Stimulated activated CD4-positive, alpha-beta T cell treated with anti-CD3 and anti-CD28 coated beads, Interleukin-15, amount 100 ng/mL, for 1 hour (primary cell): ENCODE measurements at places on chromosomes 7 and 10.

- DNase-seq: no peak
Observed at GRCh38 chr7:954330-955238, at the start of gene ADAP1. Gene ADAP1, minus strand, starts transcription at chr7:954680. Its CDS starts 203 bp downstream, at chr7:954477.

DNA sequence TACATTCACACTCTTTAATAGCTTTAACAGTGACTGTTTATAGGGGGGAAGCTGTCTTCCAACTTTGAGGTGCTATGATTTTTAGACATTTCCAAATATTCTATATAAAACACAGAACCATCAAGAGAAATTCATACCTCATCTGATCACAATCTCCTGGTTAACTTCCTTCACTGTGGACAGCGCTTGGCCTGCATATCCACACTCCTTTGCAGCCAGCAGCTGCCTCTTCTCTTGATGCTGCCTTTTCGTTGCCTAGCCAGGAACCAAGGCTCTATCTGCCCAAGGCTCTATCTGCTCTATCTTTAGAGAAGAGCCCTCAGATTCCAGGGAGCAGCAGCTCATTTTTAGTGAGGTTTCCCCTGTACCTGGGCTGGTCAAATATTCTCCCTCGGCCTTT lies 252.0 kb downstream of the PTEN start:
- no peak for DNase-seq

DNA sequence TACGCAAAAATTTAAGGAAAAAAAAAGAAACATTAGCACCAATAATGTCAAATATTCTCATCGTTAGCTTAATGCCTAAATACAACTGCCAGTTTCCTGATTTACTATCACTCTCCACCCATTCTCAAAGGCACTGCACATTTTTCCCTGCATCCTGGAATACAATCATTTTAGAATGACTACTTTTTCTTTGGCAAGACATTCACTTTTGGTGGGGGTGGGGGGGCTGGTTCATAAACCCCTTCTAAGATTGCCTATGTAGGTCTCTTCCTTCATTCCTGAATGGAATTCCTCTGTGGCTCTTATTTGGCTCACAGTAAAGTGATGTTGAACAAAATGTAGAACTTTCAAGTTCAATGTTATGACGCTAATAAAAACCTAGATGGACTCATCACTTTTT lies 74.3 kb downstream of the RNLS start:
- DNase-seq: no peak

DNA sequence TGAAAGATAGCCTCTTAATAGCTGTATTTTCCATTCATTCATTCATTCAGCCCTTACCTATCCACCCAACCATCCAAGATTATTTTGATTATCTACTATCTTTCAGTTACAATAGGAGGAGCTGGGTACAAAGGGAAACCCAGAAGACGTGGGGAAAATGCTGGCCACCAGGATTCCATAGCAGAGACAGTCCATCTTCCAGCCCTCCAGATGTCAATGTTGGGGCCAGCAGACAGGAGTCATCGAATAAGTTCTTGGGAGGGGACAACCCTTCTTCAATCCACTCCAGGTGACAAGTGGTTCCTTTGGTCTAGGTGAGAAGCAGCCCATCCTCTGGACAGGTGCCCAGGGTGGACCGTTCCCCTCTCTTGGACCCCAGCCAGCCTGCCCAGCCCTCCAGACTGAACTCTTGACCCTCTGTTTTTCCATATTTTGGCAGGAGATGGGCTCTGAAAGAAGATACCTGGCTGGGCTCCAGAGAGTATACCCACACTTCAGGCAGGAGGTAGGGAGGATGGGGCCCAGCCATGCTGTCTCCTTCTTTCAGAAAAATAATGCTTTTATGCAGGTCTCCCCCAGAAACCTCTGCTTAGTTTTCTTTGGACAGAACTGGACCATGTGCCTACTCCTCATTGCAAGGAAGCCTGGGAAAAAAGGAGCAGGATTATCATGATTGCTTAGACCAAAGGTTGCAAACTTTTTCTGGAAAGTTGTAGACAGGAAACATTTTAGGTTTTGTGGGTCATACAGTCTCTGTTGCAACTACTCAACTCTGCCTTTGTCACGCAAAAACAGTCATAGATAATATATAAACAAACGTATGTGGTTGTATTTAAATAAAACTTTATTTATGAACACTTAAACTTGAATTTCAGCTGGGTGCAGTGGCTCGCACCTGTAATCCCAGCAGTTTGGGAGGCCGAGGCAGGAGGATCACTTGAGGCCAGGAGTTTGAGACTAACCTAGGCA lies 95.5 kb upstream of the SMNDC1 start:
- DNase-seq: no peak

DNA sequence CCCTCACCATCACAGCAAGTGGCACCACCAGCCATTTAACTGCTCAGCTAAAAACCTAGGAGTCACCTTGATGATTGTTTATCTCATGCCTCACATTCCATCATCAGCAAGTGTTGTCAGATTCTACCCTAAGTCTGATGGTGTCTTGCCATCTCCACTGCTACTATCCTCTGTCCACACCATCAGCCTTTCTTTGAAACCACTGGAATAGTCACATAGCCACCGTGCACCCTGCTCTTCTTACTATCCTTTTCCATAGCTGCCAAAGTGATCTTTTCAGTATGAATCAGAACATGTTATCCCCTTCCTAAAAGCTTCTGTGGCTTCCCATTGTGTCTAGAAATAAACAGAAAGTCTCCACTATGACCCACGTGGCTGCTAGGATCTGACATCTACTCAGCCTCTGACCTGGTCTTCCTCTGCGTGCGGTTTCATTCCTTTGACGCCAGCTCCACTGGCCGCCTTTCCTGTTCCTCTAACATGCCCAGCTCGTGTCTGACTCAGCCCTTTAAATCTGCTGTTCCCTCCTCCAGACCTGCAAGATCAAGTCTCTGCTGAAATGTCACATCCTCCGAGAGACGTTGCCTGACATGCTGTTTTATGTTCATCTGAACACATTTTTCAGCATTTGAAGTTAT lies 16.5 kb upstream of the CHN2 start:
- no peak for DNase-seq

DNA sequence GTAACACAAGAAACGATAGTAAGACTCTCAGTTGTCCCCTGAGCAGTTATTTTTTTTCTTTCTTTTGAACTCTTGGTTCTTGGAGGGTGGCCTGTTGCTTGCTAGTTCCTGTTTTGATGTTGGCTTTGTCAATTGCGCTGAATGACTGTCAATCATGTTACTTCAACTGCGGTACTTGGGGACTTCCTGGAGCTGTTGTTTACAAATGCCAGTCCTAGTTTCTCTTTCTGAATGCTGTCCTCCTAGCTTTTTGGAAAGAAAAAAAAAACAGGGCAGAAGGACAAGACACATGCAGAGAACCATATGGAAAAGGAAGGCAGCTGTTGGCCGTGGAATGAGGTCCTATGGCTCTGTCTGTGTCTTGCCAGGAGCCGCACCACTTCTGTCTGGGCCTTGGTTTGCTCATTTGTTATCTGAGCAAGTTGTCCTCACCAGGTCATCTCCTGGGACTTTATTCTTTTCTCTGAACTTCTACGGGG lies 7.0 kb upstream of the PDCD4 start:
- no peak for DNase-seq

- DNase-seq: no peak
Observed at GRCh38 chr7:108358553-108358952, 97.7 kb downstream of the NRCAM start.

- no peak for DNase-seq
Observed at GRCh38 chr10:28677888-28678686, 766 bp downstream of the BAMBI start.

- no peak for DNase-seq
Observed at GRCh38 chr7:106041140-106041717, 70.9 kb downstream of the SYPL1 start.

DNA sequence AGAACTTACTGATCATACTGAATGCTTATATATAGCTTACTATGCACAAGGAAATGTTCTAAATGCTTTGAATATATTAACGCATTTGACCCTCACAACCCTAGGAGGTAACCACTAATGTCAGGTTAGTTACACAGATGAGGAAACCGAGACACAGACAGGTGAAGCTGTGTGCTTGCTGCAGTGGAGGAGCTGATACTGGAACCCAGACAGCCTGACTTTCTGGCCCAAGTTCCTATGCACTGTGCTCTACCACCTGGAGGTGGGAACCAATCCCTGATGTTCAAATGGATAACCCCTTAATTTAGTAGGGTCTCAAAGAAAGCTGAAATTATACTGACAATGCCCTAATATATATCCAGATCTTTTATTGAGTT lies 119.6 kb downstream of the SORBS1 start:
- no peak for DNase-seq

DNA sequence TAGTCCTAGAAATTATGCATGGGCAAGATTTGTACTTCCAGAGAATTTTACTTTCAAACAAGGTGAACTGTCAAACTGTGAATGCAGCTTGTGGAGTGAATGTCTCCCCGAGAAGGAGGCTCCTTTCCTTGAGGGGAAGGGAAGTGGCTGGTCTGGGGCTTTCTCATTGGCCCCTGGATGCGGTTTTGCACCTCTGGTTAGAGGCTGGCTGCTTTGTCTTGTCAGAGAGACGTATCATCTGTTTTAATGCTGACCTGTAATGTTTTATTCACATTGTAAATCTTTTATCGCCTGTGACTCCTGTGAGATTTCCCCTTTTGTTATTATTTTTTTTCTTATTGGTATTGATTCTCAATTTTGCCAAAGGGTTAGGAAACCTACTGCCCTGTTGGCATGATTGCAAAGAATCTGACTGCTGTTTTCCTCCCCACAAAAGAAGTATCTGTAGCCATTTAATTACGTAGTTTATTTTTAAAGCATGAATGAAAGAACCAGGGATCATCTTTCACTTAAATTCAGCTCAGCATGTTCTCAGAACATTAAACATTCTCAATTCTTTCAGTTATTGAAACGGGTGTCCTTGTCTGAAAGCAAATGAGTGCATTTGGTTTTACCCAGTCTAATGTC lies 238.3 kb upstream of the NFE2L3 start:
- DNase-seq: no peak

- no peak for DNase-seq
Observed at GRCh38 chr7:128226132-128226980, 14.7 kb upstream of the LEP start.

DNA sequence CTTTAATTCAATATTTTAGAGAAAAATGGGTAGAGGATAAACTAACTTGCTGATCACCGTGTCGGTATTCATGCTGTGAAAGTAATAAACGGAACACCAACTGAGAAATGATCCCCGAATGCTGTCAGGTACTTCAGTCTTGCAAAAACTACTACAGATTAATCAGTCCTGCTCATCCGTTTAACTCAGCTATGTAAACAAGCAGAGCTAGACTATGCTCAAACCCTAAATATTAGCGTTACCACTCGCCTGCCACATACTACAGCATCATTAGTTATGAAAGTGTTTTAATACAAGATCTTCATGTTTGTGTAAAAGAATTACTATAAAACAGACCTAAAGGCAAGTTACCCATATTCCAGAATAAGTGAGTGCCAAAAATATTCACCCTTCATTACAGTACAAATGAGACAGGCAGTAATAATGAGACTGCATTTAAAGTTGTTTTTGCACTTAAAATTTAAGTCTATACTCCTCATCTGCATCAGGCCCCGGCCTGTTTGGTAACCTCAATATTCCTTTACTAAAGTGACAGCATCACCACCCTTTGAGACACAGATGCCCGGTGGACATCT lies 952 bp downstream of the DNMBP start:
- DNase-seq: no peak

DNA sequence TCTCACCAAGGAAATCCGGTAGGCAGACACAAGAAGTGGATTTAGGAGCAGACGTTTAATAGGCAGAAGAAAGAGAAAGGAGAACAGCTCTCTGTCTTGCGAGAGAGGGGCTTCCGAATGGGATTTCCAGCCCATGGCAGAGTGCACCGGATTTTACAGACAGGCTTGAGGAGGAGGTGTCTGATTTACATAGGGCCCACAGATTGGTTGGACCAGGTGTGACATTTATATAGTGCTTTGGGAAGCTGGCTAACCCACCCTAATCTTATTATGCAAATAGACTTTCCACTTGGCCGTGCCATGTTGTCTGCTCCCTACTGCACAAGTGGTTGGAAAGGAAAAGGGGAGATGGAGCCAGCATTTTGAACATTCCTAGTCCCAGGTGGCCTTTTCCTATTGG lies 57.8 kb downstream of the ANKMY2 start:
- DNase-seq: no peak

DNA sequence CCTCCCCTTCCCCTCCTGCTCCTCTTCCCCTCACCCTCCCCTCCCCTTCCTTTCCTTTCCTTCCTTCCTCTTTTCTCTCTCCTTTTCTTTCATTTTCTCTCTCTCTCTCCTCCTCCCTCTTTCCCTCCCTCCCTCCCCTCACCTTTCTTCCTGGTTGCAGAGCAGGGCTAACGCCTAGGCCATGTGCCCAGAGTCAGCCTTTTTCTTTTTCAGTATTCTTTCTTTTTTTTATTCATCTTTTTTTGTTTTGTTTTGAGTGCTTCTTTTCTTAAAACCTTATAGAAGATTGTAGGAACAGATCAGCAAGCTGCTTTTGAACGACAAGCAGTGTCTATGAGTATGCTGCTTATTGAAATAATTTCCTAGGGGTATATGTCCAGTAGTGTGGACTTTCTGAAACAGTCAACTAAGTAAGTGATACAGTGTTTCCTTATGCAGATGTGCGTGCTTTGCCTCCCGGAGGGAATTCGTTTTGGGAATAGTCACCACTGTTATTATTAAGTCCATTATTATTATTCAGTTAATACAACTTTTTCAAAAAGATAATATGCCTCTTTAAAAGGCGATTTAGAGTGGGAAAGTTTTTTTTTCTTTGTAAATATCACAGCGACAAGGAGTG lies 219.2 kb downstream of the CAMK1D start:
- DNase-seq: no peak

DNA sequence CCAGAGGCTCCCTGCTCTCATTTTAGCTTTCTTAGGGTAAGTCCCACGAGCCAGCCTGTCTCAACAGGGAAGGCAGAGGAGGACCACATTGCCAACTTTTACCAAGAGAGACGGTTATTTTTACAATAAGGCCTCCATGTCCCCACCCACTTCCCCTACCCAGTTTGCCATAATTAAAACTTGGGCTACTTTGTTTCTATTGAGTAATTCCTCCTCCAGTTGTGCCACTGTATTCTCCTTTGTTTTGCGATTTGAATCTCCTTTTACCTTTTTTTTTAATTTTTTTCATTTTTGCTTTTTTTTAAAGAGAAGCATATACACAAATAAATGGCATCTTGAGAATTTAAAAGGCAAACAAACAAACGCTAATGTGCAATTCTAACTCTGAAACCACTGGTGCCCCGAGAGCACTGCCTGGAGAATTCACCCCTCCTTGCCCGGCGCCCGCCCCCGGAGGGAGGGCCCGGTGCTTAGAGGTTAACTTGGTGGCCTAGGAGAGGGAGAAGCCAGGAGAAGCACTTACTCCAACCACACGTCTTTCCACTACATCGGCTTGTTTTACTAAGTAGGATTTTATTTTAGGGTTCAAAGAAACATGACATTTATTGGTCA lies 282.3 kb downstream of the USP6NL start:
- no peak for DNase-seq
